Astrocyte (in vitro differentiated cells and primary cell): ENCODE measurements at places on chromosomes 6 and 20. TPM values are rescaled to one million over a fixed set of nuclear protein-coding genes. Genes with fewer than 3 reads are reported as not detected.

DNA sequence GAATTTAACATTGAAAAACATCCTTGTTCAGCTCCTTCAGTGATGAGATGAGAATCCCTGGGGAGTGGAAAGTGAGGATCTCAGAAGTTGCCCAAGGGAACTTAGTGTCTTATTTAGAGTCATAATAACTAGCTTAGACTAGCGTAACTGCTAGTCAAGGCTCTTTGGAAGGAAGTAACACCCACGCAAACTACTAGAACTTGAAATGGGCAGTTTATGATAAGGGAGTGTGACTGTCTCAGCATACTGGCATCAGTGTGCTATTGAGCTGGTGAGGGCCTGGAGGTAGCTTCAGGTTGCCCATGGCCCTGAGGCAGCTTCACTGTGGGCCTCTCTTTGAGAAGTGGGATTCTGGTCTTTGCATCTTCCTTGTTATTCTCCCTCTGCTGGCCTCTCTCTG lies 40.1 kb downstream of the SLX4IP start:
- no peak for DNase-seq
- H3K4me1 ChIP-seq, result no peaks in the 10 kb centered on the region
- no peaks in the 10 kb centered on the region for H3K36me3 ChIP-seq
- no peak overlapping the region for H3K27ac ChIP-seq

- no peak overlapping the region for H3K27ac ChIP-seq
- H3K4me3 ChIP-seq, result no peak overlapping the region
- no peaks in the 10 kb centered on the region for H3K4me1 ChIP-seq
- no peaks in the 10 kb centered on the region for H3K36me3 ChIP-seq
- DNase-seq, result no peak
These were observed 8.2 kb downstream of the SPINT3 start for GRCh38 chr20:45507011-45507820.

- no peaks in the 10 kb centered on the region for H3K27me3 ChIP-seq
- H3K4me3 ChIP-seq, result no peak overlapping the region
- no peak for DNase-seq
- no peaks in the 10 kb centered on the region for H3K36me3 ChIP-seq
- H3K4me1 ChIP-seq, result no peaks in the 10 kb centered on the region
These were observed 91.7 kb downstream of the CD24 start for GRCh38 chr6:106882601-106883518.

GRCh38 chr6:141705431-141705830 lies 427.3 kb upstream of the GJE1 start:
- no peak overlapping the region for H3K4me3 ChIP-seq
- no peaks in the 10 kb centered on the region for H3K27me3 ChIP-seq
- no peaks in the 10 kb centered on the region for H3K4me1 ChIP-seq
- H3K36me3 ChIP-seq, result no peaks in the 10 kb centered on the region
- no peak overlapping the region for H3K27ac ChIP-seq

DNA sequence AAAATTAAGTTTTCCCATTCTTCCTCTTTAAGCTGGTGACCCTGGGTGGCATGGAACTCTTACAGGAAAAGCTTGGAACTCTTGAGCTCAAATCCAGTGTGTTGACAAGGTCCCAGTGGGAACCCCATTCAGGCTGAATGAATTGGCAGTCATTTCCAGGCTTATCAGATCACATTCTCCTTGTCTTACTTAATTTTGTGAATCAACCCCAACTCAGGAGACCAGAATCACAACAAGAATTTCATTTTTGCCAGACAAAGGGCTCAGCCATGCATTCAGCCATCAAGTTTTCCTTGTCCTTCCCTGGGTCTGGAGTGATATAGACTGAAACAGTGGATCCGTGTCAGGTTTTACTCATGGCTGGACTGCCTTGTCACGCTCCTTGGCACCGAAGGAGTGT lies 92.1 kb upstream of the EEF1E1 start:
- no peaks in the 10 kb centered on the region for H3K36me3 ChIP-seq
- H3K4me3 ChIP-seq, result no peak overlapping the region
- no peaks in the 10 kb centered on the region for H3K27me3 ChIP-seq
- peak overlapping the region; percentile 47 for H3K27ac ChIP-seq
- DNase-seq, result peak; percentile 22

DNA sequence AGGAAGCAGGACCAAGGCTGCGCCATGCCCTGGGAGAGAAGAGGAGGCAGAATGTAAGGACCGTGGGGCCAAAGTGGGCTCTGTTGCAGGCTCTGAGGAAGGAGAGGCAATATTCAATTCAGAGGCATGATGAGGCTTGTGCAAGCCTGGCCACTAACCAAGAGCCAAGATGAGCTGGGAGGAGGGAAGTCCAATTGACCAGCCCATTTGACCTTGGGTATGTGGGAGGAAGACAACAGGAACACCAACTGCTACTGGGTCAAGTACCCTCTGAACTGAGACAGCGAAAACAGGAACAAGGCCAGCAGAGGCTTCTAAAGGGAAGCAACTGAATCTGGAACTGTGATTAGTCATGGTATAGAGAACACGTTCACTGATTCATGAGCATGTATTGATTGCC lies 779.6 kb downstream of the MAFB start:
- peaks cover 24% of the 10 kb centered on the region for H3K27me3 ChIP-seq
- H3K4me3 ChIP-seq, result no peak overlapping the region
- no peak overlapping the region for H3K27ac ChIP-seq

DNA sequence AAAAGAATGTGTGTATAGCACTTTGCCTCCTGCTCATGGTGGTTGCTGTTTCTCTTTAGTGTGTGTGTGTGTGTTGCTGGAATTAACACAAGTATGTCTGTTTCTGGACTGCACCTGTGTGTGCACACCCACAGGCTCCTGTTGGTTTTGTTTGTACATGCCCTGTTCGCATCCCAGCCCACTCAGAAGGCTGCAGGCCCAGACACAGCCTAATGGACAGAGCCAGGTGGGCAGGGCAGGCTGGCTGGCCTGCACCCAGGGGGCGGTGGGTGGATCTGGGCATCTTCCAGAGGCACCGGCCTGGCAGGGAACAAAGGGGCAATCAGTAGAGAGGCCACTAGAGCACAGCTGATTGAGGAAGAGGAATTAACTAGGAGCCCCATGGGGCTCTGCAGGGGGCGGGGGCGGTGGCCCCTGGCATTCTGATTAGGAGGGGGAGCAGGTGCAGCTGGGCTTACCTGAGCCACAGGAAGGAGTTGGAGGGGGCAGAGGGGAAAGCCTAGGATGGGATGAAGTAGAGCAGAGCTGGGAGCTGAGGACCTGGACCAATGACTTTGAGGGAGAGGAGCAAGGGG lies 21.9 kb downstream of the CD40 start:
- H3K27ac ChIP-seq, result no peak overlapping the region
- DNase-seq, result no peak
- no peak overlapping the region for H3K4me3 ChIP-seq
- peaks cover 3% of the 10 kb centered on the region for H3K4me1 ChIP-seq

GRCh38 chr6:165726965-165727381 lies 63.9 kb upstream of the PDE10A start:
- H3K27ac ChIP-seq, result peak overlapping the region; percentile 7
- no peak overlapping the region for H3K4me3 ChIP-seq
- no peaks in the 10 kb centered on the region for H3K36me3 ChIP-seq
- peaks cover 9% of the 10 kb centered on the region for H3K4me1 ChIP-seq

- H3K36me3 ChIP-seq, result no peaks in the 10 kb centered on the region
- no peaks in the 10 kb centered on the region for H3K27me3 ChIP-seq
- H3K27ac ChIP-seq, result peak overlapping the region; percentile 11
- peak; percentile 77 for DNase-seq
These were observed 101.5 kb downstream of the NOL4L start for GRCh38 chr20:32483351-32484224.

- H3K27me3 ChIP-seq, result no peaks in the 10 kb centered on the region
- H3K4me3 ChIP-seq, result no peak overlapping the region
- no peaks in the 10 kb centered on the region for H3K36me3 ChIP-seq
- H3K4me1 ChIP-seq, result no peaks in the 10 kb centered on the region
- H3K27ac ChIP-seq, result no peak overlapping the region
- no peak for DNase-seq
These were observed 23.1 kb downstream of the ALDH5A1 start for GRCh38 chr6:24517659-24518543.

- DNase-seq, result peak; percentile 3
- H3K27ac ChIP-seq, result no peak overlapping the region
- peak overlapping the region; percentile 42 for H3K4me3 ChIP-seq
- H3K36me3 ChIP-seq, result no peaks in the 10 kb centered on the region
- peaks cover 49% of the 10 kb centered on the region for H3K27me3 ChIP-seq
- no peaks in the 10 kb centered on the region for H3K4me1 ChIP-seq
These were observed 298.2 kb downstream of the PHACTR1 start for GRCh38 chr6:13014504-13015378.

DNA sequence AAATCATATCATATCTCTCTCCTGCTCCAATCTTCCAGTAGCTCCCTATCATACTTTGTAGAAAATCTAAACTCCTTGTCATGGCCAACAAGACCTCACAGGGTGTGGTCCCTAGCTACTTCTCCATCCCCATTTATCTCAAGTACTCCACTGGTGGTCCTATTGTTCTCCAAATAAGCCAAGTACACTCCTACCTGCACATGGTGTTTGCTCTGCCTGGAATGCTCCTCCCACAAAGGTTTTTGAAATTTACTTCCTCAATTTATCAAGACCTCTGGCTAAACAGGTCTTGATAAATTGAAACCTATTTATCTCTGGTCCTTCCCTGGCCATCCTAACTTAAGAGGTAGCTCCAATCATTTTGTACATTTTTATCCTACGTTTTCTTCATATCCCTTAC lies 12.1 kb downstream of the TMX4 start:
- no peak for DNase-seq
- no peak overlapping the region for H3K4me3 ChIP-seq
- no peaks in the 10 kb centered on the region for H3K36me3 ChIP-seq

GRCh38 chr6:134495890-134496248 lies 178.0 kb upstream of the SGK1 start:
- H3K4me1 ChIP-seq, result no peaks in the 10 kb centered on the region
- no peak for DNase-seq
- no peak overlapping the region for H3K27ac ChIP-seq
- H3K4me3 ChIP-seq, result no peak overlapping the region
- H3K36me3 ChIP-seq, result no peaks in the 10 kb centered on the region

DNA sequence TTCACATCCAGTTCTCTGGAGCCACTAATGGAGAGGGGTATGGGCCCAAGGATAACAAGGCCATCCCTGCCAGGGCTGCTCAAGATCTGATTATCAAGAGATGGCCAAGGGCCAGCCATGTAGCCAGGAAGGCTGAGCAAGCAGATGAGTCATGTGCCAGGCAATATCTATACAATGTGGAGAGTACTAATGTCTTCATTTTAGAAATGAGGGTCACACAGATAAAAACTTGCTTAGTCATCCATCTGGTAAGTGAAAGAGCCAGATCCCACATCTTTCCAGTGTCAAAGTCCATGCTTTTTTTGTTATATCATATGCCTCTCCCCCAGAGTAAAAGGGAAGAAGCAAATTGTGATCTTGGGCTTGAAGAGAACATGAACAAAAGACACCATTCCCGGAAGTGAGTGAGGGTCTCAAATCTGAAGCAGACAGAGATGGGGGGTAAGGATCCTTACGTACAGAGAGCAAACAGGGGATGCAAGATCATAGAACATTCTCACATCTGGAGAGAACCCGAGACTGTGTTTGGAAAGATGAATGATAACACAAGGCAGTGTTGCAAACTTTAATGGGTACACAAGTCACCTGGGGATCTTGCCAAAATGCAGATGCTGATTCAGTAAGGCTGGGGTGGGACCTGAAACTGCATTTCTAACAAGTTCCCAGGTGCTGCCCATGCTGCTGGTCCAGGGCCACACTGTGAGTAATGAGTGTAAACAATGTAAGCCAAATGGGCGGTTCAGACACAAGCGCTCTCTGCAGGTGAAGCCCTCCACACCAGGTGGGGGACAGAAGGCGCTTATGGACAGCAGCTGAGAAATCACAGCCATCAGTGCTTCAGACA lies 20.0 kb upstream of the GSTA3 start:
- H3K4me1 ChIP-seq, result peaks cover 10% of the 10 kb centered on the region
- H3K27ac ChIP-seq, result peak overlapping the region; percentile 46
- H3K36me3 ChIP-seq, result no peaks in the 10 kb centered on the region
- H3K27me3 ChIP-seq, result no peaks in the 10 kb centered on the region

GRCh38 chr6:71473926-71474325 lies 185.3 kb downstream of the OGFRL1 start:
- DNase-seq, result peak; percentile 97
- no peak overlapping the region for H3K4me3 ChIP-seq
- no peaks in the 10 kb centered on the region for H3K36me3 ChIP-seq

DNA sequence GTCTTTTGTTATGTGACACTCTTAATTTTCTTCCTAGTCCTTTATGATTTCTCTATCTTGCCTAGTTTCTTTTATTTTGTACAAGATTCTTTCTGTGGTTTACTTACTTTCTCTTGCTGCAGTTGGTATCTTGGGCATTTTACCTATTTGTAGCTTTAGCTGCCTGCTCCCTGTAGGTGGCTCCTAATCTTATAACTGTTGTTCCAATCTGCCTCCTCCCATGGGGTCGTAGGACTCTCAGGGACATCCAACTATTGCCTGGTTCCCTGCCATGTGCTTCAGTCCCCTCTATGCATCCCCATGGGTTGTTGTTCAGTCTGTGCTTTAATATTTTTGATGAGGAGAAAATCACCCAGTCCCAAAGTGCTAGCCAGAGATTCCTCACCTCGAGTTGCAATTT lies 31.4 kb downstream of the RIN2 start:
- no peaks in the 10 kb centered on the region for H3K27me3 ChIP-seq
- no peak overlapping the region for H3K27ac ChIP-seq
- H3K4me3 ChIP-seq, result no peak overlapping the region
- peaks cover 25% of the 10 kb centered on the region for H3K4me1 ChIP-seq
- DNase-seq, result no peak
- no peaks in the 10 kb centered on the region for H3K36me3 ChIP-seq

- H3K27me3 ChIP-seq, result no peaks in the 10 kb centered on the region
- no peak overlapping the region for H3K4me3 ChIP-seq
- H3K4me1 ChIP-seq, result no peaks in the 10 kb centered on the region
- no peaks in the 10 kb centered on the region for H3K36me3 ChIP-seq
- no peak for DNase-seq
These were observed 49.3 kb downstream of the RALY start for GRCh38 chr20:34043025-34043424.

DNA sequence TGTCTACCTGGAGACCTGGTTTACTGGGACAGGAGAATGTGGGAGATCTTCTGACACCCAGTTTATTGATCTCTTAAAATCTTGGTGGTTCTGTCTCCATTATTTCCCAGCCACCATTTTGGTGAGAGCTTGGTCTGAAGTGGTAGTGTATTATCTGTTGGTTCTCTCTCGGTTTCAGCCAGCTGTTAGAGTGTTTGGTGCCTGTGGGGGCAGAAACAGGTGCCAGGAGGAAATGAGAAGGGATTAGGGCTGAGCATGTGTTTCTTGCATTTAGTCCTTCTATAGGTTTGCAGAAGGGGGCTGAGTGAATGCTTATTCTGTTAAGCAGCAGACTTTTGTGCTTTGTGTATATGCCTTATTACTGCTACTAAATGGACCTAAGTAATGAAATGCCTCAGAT lies 9.6 kb downstream of the JARID2 start:
- H3K27me3 ChIP-seq, result no peaks in the 10 kb centered on the region
- no peak overlapping the region for H3K4me3 ChIP-seq
- no peak overlapping the region for H3K27ac ChIP-seq
- H3K4me1 ChIP-seq, result peaks cover 20% of the 10 kb centered on the region

KHDC1L gene
- not detected in 2 replicates for total RNA-seq

PRR18 gene
- 0.14 TPM in 1 of 2 replicates, not detected in the other for total RNA-seq

FKBP1C gene
- 0.32 and 0.58 TPM in 2 replicates for total RNA-seq

FHL5 gene
- not detected in 2 replicates for total RNA-seq

CPNE1 gene
- 194 and 200 TPM in 2 replicates for total RNA-seq

NNAT gene
- 3.1 and 3.6 TPM in 2 replicates for total RNA-seq

PROCR gene
- 36.2 and 39.5 TPM in 2 replicates for total RNA-seq

BCAS4 gene
- 13.2 and 16.7 TPM in 2 replicates for total RNA-seq

TCP11 gene
- not detected in 2 replicates for total RNA-seq
